ENCODE measurements at places on chromosomes 2 and 18.

- no peak for DNase-seq
Observed at GRCh38 chr2:43894743-43895142, 56.0 kb downstream of the ABCG8 start.

GRCh38 chr2:43178602-43179542 is 47.5 kb downstream of the ZFP36L2 start:
- no peak for DNase-seq

GRCh38 chr2:215933151-215933550 is 80.2 kb downstream of the MREG start:
- DNase-seq: no peak

GRCh38 chr2:121955426-121955825 is 200.0 kb downstream of the TSN start:
- peak; percentile 40 for DNase-seq

- DNase-seq: no peak
Observed at GRCh38 chr2:112152476-112153178, 14.4 kb downstream of the FBLN7 start.

GRCh38 chr18:78239090-78239457 is 740.5 kb upstream of the SALL3 start:
- DNase-seq: no peak

DNA sequence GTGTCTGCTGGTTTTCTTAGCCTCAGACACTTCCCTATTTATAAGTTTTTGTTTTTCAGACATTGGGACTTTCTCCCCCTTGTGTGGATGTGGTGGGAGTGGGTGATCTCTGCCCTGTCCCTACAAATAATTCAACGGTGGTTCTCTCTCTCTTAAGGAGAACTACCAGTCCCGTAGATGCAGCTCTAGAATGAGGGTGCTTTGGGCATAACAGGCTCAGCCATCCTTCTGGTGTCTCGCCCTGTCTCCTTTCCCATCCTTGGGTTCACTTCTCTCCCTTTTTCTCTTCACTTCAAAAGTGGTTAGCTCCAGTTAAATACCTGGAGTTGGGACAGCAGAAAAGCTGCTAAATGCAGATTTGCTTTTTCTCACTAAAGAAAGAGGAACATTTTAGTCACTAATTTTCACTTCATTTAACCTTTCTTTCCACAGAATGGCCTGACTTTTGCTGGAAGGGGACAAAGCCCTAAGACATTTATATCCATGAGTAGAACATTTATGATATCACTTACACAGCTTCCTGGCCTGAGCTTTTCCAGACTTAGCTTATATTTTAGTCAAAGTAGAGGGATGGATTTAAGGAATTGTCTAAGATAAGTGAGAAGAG is 121.2 kb upstream of the CXCR4 start:
- no peak for DNase-seq

All from NCI-H526 treated with DMSO at 0.1 percent for 48 hours (cell line).